ENCODE measurements at places on chromosomes 3 and 15.

GRCh38 chr3:136860541-136860940, 1.5 kb upstream of the NCK1 start:
- no peak for DNase-seq

- no peak for DNase-seq
These were observed 307.6 kb downstream of the ZBTB20 start for GRCh38 chr3:114839476-114839875.

GRCh38 chr3:94173673-94174434, 111.0 kb downstream of the NSUN3 start:
- no peak for DNase-seq

DNA sequence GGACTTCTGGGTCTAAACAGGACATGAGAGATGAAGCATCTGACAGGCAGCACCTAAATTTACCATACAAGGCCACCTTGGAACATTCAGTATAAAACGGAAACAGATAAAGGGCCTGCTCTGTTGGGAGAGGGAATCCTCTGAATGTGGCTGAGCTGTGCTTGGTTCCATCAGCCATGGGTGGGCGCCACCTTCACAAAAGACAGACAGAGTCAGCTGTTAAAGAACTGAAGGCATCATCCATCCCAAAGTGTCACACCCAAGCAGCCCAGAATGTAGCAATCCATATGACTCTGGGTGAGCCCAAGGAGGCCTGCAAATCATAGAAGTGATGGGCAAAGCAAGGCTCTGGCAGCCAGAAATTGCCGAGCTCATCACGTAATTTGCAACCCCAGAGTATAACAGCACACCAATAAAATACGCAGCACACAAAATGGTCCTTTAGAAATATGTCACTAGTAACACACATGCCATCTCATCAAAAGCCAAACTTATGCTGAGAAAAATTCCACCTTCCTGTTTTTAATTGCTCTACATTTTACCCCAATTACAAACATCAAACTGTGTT, 24.8 kb upstream of the RBP1 start:
- DNase-seq, result no peak

GRCh38 chr3:82978368-82978767, 1216.9 kb upstream of the GBE1 start:
- DNase-seq, result no peak

DNA sequence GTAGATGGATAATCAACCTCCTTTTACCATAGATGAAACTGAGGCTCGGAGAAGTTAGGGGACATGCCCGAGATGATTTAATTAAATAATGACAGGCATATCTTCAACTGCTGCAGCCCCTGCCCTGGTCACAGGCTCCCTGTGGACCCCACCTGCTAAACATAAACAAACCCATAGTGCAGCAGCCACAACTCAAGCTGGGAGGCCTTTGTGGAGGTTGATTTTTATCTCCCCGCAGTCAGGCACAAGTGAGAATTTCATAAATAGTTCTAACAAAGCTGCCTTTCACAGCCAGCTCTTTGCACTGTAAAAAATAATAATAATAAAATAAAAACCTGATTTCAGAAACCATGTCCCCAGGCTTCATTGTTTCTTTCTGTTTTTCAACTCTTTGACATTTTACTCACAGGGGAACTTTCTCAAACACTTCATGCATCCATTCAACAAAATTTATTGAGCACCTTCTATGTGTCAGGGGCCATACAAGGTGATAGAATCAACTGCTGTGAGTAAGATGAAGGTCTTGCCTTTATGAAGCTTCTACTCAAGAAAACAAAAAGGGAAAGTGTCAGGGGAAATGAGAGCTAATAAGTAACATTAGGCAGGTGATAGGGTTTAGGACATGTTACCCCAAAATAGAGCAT, 393.6 kb upstream of the PROK2 start:
- DNase-seq, result no peak

- no peak for DNase-seq
These were observed 22.0 kb upstream of the LCTL start for GRCh38 chr15:66587749-66588148.

DNA sequence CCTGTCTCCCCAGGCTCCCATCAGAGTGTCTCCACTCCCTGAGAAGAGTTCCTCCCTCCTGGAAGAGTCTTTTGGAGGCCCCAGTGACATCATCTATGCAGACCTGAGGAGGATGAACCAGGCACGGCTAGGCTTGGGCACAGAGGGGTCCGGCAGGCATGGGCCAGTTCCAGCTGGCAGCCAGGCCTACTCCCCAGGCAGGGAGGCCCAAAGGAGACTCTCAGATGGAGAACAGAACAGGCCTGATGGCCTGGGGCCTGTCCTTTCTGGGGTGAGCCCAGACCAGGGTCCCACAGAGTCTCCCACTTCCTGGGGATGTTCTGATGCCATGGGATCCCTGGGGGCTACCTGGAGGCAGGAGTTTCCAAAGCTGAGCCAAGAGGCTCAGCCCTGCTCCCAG, 8.5 kb downstream of the SH2D7 start:
- no peak for DNase-seq

GRCh38 chr3:152271501-152272236, 2.9 kb downstream of the MBNL1 start:
- DNase-seq, result no peak

- no peak for DNase-seq
These were observed 349.4 kb upstream of the DCBLD2 start for GRCh38 chr3:99250821-99251355.

All from activated CD8-positive, alpha-beta memory T cell treated with anti-CD3 and anti-CD28 coated beads for 48 hours (primary cell).